ENCODE measurements at places on chromosomes 2 and 18.

- DNase-seq, result no peak
Observed at GRCh38 chr2:64348386-64349130, 105.4 kb upstream of the LGALSL start.

GRCh38 chr2:96498021-96498431 is 7.1 kb downstream of the NEURL3 start:
- DNase-seq, result no peak

GRCh38 chr2:122486705-122487415 is 731.4 kb downstream of the TSN start:
- no peak for DNase-seq

DNA sequence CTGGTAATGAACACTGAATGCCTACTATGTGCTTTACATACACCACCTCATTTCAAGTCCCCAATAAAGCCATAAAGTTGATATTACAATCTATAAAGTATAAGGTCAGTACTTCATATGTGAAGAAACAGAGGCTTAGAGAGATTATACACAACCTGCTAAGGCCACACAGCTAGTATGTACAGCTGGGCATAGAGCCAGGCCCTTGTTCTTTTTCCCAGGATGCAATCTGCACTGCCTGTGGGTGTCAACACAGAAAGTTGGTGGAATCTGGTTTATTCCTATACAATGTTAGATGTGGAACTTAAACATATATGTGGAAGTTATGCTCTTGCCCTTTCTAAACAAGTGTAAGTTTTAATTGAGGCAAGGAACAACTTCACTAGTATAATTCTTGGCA is 32.8 kb downstream of the INSIG2 start:
- DNase-seq, result no peak

DNA sequence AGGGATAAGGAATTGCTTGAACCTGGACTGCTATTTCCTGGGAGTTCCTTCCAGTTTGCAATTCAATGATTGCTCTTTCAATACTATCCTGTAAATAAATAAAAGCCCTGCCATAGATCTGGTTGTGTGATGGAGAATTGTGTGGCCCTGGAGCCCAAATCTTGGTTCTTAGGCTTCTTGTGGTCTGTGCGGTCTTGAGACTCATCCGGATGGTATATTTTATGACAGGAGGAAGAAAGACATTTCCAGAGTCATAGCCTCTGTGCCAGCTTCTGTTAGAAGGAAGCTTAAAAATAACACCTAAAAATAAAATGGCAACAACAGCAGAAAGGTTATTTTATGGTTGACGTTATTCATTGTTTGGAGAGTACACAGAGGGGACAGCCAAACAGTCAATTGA is 137.7 kb downstream of the ABCA12 start:
- DNase-seq, result no peak

- no peak for DNase-seq
Observed at GRCh38 chr2:6956566-6956965, 39.4 kb downstream of the RNF144A start.

DNA sequence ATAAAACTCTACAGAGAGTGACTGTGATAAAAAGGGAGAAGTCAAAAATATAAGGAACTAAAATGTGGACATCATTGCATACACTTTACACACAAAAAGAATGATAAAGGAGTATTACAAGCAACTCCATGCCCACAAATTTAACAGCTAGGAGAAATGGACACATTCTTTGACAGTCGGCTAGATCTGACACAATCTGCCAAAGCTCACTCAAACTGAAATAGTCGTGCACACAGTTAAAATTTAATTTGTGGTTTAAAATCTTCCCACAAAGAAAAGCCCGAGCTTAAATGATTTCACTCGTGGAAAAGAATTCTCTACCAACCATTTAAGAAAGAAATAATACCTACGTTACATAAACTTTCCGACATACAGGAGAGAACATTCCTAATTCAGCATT is 132.4 kb downstream of the ZAP70 start:
- DNase-seq, result no peak

DNA sequence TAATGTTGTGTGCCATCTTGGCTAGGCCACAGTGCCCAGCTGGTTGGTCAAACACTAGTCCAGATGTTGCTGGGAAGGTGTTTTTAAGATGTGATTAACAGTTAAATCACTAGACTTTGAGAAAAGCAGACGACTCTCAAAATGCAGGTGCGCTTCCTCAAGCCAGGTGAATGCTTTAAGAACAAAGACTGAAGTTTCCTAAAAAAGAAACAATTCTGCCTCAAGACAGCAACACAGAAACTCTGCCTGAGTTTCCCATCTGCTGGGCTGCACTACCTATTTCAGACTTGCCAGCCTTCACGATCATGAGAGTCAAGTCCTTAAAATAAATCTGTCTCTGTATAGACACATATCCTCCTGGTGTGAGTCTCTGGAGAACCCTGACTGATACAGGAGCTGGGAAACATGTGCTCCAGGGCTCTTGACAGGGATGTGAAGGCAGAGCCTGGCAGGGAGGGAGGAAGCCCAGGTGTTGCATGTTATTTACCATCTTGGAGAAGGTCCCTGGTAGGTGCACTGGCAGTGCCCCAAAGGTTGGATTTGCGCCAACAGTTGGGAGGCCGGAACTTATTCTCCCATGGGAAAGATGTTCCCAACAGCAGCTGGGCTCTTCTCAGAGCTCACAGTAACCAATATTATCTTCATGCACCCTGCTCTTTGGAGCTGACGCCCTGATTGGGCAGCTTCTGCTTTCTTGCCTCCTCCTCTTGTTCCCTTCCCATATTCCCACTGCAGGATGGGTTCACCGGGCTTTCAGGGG is 43.9 kb downstream of the ST6GAL2 start:
- no peak for DNase-seq

GRCh38 chr2:118246726-118247125 is 158.5 kb downstream of the INSIG2 start:
- DNase-seq, result no peak

DNA sequence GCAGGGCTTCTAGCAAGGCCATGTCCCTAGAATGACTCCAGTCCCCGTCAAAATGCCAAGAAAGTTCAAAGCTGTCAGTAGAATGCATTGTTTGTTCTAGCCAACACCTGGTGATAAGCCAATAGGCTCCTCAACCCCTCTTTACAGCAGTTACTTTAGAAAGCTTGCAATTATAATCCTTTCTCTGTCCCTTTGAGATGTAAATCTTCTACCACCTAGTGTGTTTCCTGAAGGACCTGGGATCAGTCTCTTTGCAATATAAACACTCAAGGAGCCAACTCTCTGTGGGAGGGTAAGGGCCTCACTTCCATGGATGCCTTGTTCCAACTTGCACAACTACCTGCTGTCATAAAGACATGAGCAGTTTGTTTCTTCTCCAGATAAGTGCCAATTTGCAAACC is 301.8 kb downstream of the NBAS start:
- no peak for DNase-seq

DNA sequence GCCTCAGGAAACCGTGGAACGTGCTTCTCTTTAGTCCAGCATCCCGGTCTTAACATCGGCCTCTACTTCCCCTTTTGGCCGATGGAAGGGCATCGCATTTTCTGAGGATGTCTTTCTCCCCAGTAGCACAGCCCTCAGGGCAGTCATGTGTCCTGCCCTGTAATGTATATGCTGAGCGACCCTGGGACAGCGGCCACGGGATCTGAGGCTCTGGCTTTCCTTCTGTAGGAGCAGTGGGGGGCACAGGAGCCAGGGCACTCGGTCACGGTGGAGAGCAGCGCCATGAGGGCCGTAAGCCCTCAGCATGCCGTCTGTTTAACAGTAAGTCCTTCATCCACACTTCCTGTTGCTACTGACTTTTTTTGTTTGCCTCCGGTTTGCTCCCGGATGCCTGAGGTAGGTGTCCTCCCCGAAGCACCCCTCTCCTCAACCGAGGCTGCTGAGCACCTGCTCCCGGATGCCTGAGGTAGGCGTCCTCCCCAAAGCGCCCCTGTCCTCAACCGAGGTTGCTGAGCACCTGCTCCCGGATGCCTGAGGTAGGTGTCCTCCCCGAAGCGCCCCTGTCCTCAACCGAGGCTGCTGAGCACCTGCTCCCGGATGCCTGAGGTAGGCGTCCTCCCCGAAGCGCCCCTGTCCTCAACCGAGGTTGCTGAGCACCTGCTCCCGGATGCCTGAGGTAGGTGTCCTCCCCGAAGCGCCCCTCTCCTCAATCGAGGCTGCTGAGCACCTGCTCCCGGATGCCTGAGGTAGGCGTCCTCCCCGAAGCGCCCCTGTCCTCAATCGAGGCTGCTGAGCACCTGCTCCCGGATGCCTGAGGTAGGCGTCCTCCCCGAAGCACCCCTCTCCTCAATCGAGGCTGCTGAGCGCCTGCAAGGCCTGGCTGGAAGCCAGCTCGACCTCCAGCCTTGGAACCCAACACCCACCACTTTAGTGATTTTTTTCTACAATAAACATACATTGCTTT is 169.3 kb downstream of the HDAC4 start:
- no peak for DNase-seq

GRCh38 chr2:58186501-58186900 is 54.6 kb downstream of the FANCL start:
- no peak for DNase-seq

DNA sequence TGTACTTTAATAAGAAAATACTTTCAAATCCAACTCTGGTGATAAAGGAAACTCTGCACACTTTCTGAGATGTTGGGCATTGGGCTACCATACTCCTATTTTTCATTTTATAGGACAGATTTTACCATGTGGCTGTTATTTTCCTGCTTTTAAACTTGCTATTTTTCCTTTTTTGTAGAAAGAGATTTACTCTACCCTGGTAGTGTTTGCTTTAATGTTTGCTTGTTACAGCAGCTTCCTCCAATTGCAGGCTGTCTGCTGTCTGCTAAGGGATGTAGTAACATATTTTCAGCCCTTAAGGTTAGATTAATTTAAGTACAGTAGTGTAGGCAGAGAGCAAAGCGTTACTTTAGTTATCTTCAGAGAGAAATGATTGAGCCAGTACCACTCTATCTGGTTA is 38.6 kb downstream of the MARCHF7 start:
- no peak for DNase-seq

DNA sequence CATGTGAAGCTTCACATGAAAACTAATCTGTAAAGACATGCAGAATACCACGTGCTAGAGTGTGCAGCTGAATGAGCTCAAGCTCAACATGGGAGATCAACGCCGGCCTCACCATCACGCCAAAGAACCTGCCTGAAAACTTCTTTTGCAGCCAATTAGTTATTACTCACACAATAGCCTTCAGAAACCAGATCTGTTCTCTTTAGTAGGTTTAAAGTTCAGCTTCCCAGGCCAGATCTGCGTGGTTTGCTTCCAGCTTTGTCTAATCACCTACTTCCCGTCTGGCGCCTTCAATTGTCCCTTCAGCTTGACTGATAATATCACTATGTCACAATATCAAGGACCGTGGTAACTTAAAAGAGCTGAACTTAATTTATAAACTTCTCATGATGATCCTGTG is 68.0 kb upstream of the ZNF236 start:
- no peak for DNase-seq

GRCh38 chr2:86621280-86621943 is 2.3 kb downstream of the RNF103 start:
- DNase-seq, result no peak

DNA sequence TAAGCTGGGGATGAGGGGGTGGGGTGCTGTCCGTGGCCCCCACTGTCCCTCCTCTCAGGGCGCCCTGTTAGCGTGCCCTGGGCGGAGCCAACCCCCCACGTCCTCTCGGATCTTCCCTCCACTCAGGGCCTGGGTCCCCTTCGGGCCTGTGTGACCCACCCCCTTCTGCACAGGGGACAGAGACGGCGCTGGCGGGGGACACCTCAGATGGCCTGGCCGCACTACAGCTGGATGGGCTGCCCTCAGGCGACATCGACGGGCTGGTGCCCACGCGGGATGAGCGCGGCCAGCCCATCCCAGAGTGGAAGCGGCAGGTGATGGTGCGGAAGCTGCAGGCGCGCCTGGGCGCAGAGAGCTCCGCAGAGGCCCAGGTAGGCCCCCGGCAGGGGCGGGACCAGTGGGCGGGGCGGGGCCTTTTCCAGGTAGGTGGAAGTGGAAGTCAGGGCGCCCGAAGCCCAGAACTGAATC is 9.9 kb upstream of the KLHL30 start:
- DNase-seq, result no peak

- DNase-seq, result no peak
Observed at GRCh38 chr18:55144193-55144930, 185.1 kb upstream of the CCDC68 start.

DNA sequence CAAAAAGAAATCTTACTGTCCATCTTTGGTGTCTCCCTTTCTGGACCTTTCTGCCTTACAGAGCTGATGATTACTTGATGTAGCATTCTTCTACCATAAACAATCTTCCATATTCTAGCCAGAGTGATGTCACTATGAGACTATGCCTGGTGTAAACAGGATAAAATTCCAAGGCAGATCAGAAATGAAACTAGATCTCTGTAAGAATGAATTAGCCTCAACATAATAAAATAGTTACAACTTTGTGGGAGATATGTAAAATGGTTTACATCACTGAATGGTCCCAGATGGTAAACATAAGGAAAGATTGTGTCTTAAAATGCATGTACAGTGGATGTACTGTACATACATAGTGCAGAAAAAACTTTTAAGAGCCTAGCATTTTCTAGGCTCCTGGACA is 112.3 kb upstream of the ZNF521 start:
- no peak for DNase-seq

DNA sequence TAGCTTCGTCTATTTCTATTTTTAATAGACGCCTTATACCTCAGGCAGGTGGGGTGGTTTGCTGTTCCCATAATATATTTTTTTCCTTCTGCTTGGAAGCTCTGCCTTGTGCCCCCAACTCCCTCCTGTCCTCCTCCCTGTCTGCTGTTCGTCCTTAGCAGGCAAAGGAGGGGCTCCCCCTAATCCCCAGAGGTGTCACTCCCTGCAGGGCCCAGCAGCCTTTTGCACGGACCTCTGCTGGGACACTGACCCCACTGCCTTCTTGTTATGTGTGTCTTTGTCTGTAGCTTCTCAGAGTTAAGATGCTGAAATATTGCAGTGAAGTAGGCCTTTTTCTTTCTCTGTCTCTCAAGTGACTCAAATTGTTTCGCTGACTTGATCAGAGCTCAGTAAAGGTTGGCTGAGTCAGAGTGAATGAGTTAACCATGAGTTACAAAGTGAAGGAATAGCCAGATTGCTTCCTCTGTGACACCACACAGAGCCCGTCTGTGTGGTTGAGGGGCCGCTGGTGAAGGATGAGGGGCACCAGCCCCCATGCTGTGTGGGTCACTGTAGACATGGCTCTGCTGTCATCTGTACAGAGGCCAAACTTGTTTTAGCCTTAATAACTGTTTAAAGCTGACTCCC is 47.7 kb downstream of the PRKCE start:
- no peak for DNase-seq

GRCh38 chr2:66364495-66365333 is 70.2 kb upstream of the MEIS1 start:
- no peak for DNase-seq

All from stimulated activated CD4-positive, alpha-beta T cell treated with anti-CD3 and anti-CD28 coated beads, Interleukin-12 subunit alpha, Interleukin-12 subunit beta, amount 100 ng/mL, for 24 hours (primary cell).